ENCODE measurements at places on chromosomes 3 and 15.

- no peak for DNase-seq
These were observed 689.1 kb upstream of the LMCD1 start for GRCh38 chr3:7812490-7812889.

DNA sequence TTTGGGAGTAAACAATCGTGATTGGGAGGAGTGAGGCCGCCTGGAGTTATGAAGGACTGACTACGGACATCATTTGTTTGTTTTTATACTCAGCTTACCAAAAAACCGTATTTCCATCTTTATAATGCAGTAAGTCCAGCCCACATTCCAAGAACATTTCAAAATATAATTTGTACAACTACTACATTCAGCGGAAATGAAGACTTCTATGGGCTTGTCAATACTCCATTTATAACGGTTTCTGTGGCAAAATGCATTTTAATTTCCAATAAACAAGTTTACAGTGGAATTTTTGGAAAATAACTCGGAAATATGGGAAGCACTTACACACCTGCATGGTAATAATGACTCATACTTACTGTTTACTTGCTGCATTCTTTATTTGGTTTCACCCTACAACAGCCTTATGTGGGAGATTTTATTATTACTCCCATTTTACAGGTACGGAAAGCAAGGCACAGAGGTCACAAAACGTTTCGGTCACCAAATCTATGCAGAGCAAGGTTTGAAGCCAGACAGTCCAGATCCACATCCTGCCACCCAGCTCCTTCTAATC lies 62.3 kb downstream of the LDHAL6B start:
- no peak for DNase-seq

- DNase-seq = no peak
These were observed 4.8 kb upstream of the BCL6 start for GRCh38 chr3:187750006-187750512.

- no peak for DNase-seq
These were observed 88.0 kb downstream of the HMG20A start for GRCh38 chr15:77508541-77509243.

GRCh38 chr15:64870353-64870752 lies 28.6 kb downstream of the PLEKHO2 start:
- DNase-seq = no peak

GRCh38 chr3:139906418-139906817 lies 28.6 kb upstream of the CLSTN2 start:
- no peak for DNase-seq

DNA sequence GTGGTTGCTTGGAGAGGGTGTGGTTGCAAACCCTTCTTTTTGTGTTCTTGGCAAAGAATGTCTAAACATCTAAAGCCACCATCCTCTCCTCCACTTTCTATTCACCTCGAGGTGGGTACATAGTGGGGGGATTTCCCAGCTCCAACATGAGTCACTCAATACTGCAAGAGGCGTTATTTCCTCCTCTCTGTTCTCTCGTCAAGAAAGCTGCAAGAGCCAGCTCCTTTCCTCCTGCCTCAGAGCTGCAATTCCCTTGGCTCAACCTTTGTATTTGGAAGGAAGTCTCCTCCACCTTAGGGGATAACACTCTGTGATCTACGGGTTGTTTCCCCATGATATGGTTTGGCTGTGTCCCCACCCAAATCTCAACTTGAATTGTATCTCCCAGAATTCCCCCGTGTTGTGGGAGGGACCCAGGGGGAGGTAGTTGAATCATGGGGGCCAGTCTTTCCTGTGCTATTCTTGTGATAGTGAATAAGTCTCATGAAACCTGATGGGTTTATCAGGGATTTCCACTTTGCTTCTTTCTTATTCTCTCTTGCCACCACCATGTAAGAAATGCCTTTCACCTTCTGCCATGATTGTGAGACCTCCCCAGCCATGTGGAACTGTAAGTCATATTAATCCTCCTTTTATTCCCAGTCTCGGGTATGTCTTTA lies 138.4 kb downstream of the PLCL2 start:
- DNase-seq = no peak

GRCh38 chr3:137835096-137835495 lies 71.0 kb downstream of the SOX14 start:
- DNase-seq = no peak

DNA sequence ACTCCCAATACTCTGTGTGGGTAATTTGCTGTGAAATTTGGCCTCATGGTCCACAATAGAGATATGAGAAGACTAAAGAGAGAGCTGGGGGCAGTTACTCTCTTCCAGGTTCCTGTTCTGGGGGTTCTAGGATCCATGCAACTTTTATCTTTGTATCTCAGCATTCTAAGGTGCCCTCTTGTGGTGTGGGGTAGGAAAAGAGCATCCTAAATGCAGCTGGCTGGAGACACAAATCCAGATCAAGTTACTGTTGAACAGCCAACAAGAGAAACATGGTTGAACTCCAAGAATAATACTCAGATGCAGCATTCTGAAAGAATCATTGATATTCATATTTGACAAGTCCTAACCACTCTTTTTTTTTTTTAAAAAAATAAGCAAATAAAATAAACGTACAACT lies 238.2 kb downstream of the GREM1 start:
- DNase-seq = peak; percentile 24

DNA sequence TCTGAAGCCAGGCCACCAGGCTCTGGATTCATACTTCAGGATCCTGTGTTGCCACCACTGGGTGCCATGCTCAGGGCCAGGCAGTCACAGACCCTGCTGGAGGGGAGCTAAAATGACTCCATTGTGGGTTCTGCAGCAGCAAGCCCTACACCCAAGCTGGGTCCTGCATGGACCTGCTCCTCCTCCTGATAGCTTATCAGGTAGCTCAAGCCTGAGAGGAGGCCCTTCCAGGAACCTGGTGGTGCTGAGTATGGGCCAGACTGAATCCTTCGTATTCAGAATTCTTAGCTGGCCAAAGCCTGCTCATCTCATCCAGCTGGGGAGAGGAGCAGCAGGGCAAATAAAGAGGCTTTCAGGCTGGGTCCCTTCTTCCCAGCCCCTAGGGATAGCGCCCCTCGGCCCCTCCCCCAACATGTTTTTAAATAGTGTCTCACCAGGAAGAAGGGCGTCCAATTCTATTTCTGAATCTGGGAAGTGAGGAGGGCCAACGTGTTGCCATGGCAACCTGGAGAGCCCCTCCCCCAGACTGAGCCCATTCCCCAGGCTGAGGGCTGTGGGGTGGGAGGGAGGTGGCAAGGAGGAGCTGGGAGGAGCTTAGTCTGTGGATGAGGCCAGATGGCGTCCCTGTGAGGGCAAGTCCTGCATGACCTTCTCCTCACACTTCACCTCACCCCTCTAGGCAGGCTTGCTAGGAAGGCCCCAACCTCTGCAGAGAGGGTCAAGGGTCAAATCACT lies 11.0 kb upstream of the CAMKV start:
- DNase-seq = no peak

- DNase-seq = no peak
These were observed at the start of gene TRH for GRCh38 chr3:129974564-129974832. Gene TRH (plus strand): TSS chr3:129974720. CDS start chr3:129975817, 1,097 bp downstream.

DNA sequence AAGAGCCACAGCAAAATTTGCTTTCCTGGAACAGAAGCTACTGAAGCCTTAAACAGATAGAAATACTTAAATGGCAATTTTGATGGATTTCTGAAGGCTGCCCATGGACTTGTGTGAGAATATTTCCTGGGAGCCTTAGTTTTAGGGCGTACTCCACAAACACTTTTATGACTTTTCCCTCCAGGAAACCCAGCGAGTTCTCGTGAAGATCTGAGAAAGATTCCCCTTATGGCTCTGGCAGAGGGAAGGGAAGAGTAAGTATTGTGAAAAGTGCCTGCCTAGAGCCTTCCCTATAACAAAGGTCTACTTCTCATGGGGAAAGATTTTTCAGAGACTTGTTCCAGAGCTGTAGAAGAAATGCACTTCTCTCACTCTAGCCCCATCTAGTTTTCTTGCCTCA lies 31.1 kb upstream of the TRAT1 start:
- no peak for DNase-seq

- DNase-seq = peak; percentile 25
These were observed 79.2 kb downstream of the SRGAP3 start for GRCh38 chr3:9169956-9170850.

DNA sequence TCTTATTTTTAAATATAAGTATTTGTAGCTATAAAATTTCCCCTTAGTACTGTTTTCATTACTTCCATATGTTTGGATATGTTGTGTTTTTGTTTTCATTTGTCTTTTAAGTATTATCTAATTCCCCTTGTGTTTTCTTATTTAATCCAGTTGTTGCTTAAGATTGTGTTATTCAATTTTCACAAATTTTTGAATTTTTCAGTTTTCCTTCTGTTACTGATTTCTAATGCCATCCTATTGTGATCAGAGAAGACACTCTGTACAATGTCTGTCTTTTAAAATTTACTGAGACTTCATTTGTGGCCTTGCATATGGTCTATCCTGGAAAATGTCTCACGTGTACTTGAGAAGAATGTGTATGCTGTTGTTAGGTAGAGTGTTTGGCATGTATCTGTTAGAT lies 795.6 kb upstream of the CFAP20DC start:
- no peak for DNase-seq

GRCh38 chr15:27956285-27956684 lies 142.8 kb downstream of the OCA2 start:
- DNase-seq = peak; percentile 58

DNA sequence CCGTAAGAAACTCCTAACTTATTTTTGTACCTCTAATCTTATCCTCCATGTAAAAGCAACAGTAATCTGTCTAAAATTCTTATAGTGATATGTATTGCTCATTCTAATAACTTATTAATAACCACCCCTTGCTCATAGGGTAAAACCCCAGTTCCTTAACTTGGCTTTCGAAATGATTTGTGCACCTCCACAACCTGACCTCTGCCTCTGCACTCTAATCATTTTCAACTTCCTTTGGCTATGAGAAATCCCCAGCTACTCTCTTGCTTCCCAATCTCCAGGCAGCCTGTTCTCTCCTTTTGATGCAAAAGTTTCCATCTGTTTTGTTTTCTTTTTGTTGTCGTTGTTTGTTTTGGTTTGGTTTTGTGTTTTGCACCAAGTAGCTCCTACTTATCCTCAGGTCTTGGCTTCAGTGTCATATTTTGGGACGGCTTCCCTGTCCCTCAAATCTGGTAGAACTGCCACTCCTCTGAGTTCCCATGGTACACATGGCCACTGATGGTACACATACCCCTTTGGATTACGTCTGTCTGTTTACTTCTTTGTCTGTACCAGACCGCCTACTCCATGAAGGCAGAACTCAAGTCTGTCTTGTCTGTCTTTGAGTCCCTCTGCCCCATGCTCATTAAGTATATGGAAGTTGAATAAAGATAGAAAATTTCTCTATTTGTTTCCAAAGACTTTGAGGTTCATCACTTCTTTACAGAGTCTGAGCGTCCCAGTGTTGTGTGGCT lies 105.6 kb upstream of the TGFBR2 start:
- DNase-seq = no peak

- no peak for DNase-seq
These were observed 28.8 kb downstream of the GOLIM4 start for GRCh38 chr3:168066882-168067281.

GRCh38 chr3:98025392-98025945 lies 9.6 kb downstream of the GABRR3 start:
- no peak for DNase-seq

- no peak for DNase-seq
These were observed 177.6 kb downstream of the PDZRN3 start for GRCh38 chr3:73447111-73447510.

DNA sequence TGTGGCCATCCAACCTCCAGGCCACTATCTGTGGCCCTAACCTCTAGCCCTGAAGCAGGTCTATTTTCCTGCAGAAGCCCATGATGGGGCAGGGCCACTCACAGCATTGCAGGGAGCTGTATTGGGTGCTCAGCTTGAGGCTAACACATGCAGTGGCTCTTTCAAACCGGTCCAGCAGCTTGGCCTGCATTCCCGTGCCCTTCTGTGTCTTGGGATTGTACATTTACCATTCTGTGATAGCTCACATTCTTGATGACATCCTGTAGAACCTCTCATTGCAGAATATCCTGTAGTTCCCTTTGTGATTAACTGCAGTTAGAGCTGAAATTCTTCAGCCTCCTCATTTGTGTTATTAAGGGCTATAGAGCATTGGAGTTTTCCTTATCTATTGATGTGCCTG lies 60.8 kb upstream of the ANKRD34C start:
- no peak for DNase-seq

DNA sequence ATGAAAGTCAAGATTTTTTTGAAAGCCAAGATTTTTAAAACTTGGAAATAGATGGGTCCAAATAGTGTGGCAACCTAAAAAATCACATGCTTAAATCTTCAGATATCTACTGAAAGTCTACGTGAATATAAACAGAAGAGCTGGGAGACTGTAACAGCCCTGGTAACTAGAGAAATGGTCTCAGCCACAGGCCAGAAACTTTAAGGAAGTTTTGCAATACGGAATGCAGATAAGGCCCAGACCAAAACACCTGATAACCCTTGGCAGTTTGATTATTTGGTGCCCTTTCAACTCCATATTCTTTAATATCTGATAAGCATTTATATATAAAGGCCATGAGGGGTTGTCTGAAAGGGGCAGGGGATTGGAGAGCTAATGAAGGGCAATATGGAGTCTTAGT lies 537.3 kb upstream of the TGFBR2 start:
- DNase-seq = no peak

GRCh38 chr3:103924544-103924943 lies 1442.2 kb upstream of the ALCAM start:
- DNase-seq = no peak

- no peak for DNase-seq
These were observed 71.4 kb upstream of the HACD2 start for GRCh38 chr3:123656274-123656673.

GRCh38 chr15:63402498-63403253 lies 21.0 kb upstream of the CA12 start:
- DNase-seq = peak; percentile 77

GRCh38 chr3:126419151-126419703 lies 24.5 kb downstream of the CFAP100 start:
- DNase-seq = no peak

GRCh38 chr3:179719048-179719734 lies 66.4 kb downstream of the USP13 start:
- DNase-seq = no peak

- no peak for DNase-seq
These were observed 188.0 kb upstream of the IL12A start for GRCh38 chr3:159800434-159801155.

DNA sequence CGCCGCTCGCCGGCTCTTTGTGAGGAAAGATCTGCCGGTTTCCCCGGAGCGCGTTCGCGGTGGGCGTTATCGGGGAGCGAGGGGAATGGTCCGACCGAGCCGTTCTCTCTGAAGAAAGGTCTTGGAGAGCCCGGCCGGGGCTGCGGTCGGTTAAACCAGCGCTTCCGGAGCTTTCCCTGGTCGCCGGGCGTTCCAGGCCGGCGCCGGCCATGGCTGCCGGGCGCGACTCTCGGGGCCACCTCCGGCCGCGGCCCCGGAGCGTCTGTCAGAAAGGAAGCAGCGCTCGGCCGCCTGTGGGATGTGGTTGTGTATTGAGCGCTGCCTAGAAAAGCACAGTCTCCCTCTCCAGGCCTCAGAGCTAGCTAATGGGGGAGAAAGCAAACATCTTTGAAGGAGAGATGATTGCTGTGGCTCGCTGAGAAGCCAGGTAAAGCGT lies 731 bp downstream of the FYTTD1 start:
- peak; percentile 71 for DNase-seq

GRCh38 chr3:64144241-64144900 lies 80.9 kb downstream of the PRICKLE2 start:
- DNase-seq = no peak

- DNase-seq = no peak
These were observed 14.1 kb downstream of the ST3GAL6 start for GRCh38 chr3:98777286-98777685.

Data from KBM-7 (cell line).